ENCODE measurements at places on chromosomes 4 and X.

DNA sequence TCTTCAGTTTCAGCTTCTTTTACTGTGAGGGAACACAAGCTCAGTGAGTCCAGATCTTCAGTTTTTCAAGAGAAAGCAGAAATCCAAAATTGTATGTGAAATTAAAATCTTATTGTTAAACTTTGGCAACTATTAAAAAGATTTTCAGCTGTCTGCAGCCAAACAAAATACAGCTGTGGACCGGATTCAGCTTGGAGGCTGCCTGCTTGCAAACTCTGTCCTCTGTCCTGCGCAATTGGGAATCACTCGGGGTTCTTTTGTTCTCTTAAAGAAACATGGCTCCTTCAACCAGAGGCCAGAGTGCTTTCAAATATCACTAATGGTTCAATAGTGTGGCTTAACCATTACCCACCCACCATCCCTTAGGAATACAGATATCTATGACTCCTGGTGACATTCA lies 201.2 kb downstream of the CHIC2 start:
- DNase-seq, result peak; percentile 65

GRCh38 chr4:3878678-3879077 lies 112.5 kb downstream of the ADRA2C start:
- DNase-seq, result no peak

GRCh38 chrX:140920416-140920815 lies 82.0 kb upstream of the SPANXB1 start:
- DNase-seq, result no peak

DNA sequence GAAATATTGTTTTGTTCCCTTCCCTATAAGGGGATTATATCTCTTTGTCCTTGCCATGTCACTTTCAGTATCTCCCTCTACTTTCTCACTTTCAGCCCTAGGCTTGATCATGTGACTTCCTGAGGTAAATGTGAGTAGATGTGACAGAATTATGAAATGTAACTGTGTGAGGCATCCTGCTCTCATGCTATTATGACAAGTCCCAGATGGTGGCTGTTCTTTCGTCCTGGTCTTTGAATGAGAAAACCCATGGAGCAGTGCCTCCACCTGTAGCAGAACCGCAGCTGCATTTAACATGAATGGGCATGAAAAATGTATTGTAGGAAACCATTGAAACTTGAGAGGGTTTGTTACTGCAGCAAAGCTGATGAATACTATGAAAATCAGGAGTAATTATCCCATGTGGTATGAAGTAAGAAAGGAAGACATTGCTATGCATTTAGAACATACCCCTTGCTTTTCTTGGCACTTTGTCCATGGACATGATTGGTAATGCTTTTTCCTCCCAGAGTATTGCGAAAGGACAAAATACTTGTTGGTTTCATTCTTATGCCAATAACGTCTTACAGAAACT lies 202.2 kb upstream of the GPRIN3 start:
- peak; percentile 63 for DNase-seq

GRCh38 chrX:40546870-40547269 lies 33.9 kb upstream of the ATP6AP2 start:
- DNase-seq, result no peak

DNA sequence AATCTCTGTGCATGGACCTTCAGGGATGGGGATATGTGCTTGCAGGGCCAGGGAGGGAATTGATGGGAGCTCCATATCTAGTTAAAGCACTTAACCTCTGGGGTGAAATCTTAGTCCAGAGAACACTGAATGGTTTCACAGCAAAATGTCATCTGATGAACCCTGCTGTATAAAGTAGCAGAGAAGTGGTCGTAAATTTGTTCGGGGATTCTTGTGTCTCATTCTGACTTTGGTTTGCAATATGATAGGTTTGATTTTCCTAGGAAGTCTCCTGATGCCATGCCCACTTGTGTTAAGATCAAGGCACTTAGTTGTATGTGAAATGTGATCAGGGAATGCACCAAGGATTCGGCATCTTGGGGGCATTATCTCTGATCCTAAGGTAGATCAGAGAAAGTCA lies 96.9 kb downstream of the NHS start:
- no peak for DNase-seq

- DNase-seq, result no peak
Measured at GRCh38 chr4:22233230-22233629, 282.6 kb downstream of the ADGRA3 start.

DNA sequence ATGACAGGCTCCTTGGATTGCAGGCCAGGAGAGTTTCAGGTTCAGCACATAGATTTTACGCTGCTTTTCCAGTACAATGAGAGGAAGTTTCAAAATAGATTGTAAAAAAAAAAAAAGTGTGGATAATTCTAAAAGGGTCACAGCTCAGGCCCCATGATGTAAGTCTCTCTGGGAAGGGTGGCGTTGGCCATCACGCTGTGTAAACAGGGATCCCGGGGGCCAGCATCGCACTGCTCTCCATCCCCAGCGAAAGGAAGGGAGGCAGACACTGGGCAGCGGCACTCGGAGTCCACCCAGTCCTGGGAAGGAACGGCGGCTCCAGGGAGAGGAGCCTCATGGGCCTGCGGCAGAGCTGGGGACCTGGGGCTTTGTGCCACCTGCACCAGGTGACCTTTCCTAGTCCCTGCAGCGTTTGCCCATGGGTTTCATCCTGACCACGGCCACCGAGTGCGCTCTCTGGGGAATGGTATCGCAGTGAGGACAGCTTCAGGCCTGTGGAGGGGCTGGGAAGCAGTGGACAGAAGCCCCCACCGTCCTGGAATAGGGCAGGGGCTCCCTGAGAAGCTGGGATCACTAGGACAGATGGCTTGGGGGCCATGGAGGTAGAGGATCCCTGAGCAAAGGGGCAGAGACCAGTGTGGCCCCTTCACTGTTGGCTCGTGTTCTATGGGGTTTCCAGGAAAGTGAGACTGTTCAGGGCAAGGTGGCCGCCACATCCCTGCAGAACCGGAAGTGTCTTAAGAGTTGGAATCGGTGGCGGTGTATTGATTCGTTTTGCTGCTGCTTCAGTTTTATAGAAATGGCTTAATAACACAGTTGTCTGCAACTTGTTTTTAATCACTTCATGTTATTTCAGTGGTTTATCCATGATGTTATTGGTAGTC lies 38.9 kb downstream of the RGS12 start:
- no peak for DNase-seq

- DNase-seq, result no peak
Measured at GRCh38 chrX:150226223-150226965, 136.7 kb upstream of the MAMLD1 start.

DNA sequence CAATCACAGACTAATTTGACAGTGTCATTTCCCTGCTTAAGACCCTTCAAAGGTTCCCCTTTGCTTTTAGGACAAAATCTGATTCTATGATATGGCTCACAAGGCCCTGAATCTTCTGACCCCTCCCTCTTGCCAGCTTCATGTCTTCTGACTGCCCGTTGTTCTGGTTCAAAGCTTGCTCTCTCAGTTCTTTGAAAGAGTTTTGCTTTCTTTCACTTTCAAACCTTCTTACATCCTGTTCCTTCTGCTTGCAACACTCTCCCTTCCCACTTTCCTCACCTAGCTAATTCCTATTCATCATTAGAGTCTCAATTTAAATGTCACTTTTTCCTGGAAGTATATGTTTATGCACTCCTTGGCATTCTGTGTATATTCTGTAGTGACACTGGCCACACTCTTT lies 299.2 kb downstream of the IDS start:
- DNase-seq, result no peak

GRCh38 chrX:117120700-117121099 lies 657.9 kb upstream of the CT83 start:
- no peak for DNase-seq

DNA sequence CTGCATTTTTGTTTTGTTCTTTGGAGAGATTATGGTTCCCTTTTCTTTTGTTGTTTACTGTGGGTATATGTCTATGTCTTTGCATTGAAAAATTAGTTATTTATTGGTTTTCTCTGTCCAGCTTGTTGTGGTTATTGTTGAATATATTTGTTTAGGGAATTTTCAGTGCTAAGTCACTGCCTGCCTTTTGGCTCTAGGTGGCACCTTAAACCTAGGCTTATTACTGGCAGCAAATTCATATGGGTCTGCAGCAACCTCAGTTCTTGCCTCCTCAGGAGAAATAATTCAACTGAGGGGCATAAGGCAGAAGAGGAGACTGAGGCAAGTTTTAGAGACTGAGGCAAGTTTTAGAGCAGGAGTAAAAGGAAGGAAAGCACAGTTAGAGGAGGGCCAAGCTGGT lies 1157.3 kb upstream of the AGA start:
- DNase-seq, result no peak
